H54 (cell line): ENCODE measurements at places on chromosomes 12 and 14.

DNA sequence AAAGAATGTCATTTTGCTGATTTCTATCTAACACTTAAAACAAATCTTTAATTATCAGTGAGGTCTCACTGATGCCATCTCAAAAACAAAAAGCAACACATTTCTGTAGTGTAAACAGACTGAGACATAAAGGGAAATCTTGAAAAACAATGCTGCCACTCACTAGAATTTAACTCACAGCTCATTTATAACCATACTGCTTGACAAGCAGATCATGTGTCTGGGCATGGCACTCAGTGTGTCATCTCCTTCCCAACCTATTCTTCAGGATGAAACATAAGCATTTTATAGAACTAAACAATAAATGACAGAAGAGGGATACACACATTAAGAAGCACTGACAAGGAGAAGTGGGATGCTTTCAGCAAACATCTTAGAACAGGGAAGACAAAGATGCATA, 22.4 kb downstream of the ATF7 start:
- DNase-seq = no peak

GRCh38 chr12:67982164-67982563, 7.1 kb upstream of the IFNG-AS1 start:
- DNase-seq = no peak

- DNase-seq = no peak
Observed at GRCh38 chr12:34204830-34205285, 182.6 kb downstream of the ALG10 start.

- DNase-seq = peak; percentile 20
Observed at GRCh38 chr12:100058482-100059029, 73.8 kb upstream of the ANKS1B start.

DNA sequence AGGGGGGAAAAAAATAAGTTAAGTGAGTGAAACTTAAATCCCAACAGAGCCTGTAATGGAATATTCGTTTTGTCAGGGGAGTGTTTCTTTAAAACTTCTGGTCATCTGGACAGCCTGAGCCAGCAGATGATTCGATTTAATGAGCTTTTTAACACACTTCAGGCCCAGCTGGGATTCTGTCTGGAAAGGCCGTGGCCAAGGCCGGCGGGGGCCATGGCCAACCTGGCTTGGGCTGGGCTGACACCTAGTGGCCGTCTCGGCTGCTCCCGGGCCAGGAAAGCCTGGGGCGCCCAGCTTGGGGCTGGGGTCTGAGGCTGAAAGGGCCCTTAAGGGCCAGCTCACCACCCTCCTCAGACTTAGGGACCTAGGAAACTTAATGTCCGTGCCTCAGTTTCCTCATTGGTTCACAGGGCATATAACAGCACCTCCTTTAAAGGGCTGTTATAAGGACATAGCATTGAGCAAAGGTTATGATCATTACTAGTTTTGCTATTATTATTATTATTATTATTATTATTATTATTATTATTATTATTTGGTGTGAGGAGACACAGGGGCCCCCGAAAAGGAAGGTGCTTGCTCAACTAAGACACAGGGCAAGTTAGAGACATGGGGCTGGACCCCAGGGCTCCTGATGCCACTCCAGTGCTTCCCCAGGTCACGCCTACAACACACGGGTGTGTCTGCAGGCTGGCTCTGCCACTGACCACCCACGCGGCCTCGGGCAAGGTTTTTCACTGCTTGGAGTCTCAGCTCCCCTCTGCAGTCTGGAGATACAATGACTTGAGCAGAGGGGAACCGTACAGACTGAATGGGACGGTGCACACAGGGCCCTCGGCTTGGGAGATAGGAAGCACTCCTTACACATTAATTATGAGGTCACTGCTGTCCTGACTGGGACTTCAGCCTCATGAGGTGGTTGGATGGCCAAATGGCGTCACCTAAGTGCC, 84.0 kb downstream of the SYNE3 start:
- no peak for DNase-seq
